Hypothalamus (tissue), 51 donors: ENCODE measurements at places on chromosomes 7 and 10.
A peak's percentile ranks its signal among the peaks of the same experiment; 100 is the strongest.

DNA sequence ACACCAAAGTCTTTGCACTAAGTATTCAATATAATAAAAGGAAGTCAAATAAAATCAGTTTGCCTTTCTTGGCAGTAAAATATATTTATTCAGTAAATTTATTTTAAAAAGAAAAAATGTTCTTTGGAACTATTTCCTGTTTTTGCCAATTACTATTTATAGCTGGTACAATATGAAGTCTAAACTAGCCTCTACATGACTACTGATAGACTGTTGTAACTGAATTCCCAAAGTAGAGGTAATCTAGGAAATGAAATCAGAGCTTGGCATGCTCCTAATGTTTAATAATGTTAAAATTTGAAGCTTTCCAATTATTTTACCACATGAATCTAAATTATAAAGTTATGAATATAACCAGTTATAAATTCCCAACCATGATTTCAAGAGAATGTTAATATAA, 385.5 kb downstream of the SEMA3D start:
- DNase-seq = no peak

- DNase-seq = peak; percentile 1
Observed at GRCh38 chr10:92627845-92628480, 35.0 kb downstream of the KIF11 start.

DNA sequence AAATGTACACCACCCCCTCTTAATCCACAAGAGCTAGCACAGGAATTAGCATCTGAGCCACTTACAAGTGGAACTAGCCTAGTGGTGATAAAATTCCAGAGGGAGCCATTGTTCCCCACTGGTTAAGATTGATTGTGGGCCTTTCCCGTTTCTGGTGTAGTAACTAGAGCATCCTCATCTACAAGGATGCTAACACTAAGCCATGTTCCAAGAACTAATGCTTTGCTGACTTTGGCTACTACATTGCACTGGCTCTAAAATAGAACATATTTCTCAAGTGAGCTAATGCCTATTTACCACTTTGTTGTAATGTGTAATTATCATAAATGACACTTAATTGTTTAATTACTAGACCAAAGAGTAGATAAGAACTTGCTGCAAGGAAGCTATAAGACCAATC, 143.7 kb downstream of the FZD1 start:
- no peak for DNase-seq

GRCh38 chr7:17516771-17517170, 218.3 kb downstream of the AHR start:
- DNase-seq = no peak

- no peak for DNase-seq
Observed at GRCh38 chr7:44266526-44266925, 58.9 kb downstream of the CAMK2B start.

DNA sequence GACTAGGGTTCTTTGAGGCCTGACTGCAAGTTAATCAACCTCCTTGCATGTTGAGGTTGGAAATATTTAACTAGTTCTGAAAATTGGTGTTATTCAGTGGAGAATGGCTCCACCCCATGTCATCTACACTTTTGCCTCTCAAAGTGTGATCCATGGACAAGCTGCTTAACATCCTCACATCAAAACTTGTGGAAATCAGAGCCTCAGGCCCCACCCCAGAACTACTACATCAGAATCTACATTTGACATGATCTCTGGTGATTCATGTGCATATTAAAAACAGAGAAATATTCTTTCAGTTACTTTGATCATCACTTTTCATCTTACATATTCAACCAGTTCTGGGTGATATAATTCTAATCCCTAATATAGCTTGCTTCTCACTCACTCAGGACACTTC, 632.9 kb downstream of the ARL4A start:
- no peak for DNase-seq

- no peak for DNase-seq
Observed at GRCh38 chr7:44394636-44395035, 69.2 kb upstream of the CAMK2B start.

- DNase-seq = no peak
Observed at GRCh38 chr7:105016068-105016708, 2.2 kb downstream of the KMT2E start.

- no peak for DNase-seq
Observed at GRCh38 chr7:31067491-31067890, 15.4 kb downstream of the ADCYAP1R1 start.

GRCh38 chr10:86756511-86757112, at the start of gene BMPR1A:
BMPR1A (plus strand) TSS chr10:86756619; CDS start chr10:86876019, 119,400 bp downstream.
- DNase-seq = no peak

- DNase-seq = no peak
Observed at GRCh38 chr10:70480239-70480861, 1.8 kb downstream of the PALD1 start.

- DNase-seq = no peak
Observed at GRCh38 chr7:21356616-21357015, 71.3 kb upstream of the SP4 start.

DNA sequence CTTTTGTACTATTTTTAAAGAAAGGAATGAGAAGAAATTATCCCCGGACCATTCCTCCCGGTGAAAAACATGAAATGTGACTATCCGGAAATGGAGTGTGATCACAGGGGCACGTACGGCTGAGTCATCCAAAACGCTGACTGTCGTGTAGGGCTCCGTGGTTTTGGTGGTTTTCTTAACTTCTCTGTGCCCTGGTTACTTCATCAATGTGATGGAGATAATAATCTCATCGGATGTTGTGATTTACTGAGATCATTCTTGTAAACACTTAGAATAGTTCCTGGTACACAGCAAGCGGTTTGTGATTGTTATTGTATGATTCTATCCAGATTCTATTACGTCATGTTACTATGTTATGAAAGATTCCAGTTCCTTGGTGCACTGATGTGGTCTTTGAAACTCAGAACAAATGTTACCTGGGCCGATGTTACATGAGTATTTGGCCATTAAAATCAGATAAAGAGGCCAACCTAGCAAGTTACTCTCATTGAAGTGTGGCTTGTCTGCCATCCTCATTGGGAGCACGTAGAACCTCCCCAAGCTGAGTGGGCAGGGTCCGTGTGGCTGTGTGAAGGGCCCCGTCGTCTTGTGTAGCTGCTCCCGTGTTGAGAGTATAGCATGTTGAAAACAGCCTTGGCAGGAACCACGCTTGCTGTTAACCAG, 99.5 kb downstream of the CAMK1D start:
- DNase-seq = no peak

DNA sequence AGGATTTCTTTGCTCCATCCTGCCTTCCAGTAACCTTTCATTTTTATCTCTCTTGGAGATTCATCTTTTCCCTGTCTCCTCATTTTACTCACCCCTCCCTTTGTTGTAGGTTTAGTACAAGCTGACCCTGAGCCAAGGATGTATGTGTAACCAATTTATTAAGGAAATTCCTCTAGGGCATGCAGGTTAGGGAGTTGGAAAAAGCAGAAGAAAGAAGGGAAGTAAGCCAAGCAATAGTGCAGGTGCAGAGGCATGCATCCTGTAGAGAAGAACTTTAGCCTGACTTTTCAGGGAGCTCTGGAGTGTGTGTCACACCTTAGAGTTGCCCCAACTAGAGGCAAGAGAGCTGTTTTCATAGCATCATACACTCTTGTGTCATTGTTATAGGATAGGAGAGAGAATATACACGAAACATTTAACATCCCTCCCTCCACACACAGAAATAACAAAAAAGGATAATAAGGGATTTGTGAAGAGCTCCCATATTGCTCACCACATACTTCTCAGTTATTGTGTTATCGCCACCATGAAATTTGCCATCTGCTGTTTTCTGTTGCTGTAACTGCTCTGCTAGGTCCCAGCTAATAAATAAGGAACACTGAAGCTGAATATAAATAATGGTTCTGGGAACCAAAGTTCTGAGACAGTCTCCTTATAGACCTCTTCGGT, 21.8 kb upstream of the SEMA3C start:
- DNase-seq = no peak

GRCh38 chr10:96711048-96711728, 9.1 kb downstream of the PIK3AP1 start:
- DNase-seq = no peak

DNA sequence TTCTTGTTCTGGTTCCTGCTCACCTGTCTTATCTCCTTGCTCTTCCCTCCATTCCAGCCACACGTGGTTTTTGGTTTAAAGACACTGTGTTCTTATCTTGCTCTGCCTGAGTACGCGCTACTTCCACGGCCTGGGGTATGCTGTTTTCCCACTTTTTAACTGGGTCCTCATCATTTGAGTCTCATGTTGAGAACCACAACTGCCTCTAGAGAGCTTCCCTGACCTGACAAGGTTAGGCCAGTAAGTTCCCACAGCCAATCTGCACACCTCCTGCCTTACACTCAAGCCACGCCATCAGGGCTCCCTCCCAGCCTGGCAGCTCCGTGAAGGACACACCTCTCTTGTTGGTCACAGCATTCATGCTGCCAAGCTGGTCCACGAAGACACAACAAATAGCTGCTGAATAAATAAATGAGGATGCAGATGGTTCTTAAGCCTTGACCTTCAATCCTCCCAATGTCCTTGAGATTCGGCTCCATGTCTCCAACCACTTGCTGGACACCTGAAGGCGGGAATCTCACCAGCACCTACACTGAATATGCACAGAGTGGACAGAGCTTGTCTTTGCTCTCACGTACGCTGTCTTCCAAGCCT, 201.7 kb upstream of the KLF14 start:
- DNase-seq = no peak

DNA sequence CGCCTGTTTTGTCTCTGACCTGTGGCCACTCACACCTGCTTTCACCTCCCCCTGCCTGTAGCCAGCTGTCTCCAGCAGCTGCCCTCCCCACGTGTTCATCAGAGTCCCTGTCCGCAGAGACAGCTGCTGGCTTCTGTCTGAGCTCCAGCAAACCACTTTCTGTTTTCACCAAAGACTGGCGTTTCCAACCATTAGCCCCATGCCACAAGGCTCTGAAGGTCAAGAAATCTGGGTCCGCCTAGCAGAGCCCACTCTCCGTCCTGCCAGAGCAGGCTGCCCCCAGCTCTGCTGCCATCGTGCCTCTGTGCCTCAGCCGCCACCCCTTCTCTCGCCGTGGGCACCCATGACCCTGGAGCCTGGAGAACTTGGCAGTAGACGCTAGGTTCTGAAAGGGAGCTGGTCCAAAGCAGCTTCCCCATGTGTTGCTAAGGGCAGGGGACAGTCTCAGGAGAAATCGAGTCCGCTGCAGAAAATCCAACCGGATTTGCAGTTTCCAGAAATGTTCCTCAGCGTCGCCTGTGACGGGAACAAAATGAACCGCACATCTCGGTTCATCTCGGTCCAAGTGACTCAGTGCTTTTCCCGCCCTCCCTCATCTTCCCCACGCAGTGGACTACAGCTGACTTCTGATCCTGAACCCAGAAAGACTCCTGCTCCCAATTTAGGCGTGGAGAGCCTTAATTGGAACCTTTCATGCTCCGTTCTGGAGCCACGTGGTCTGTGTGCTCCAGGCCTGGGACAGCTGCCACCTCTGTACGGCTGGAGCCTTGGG, 28.0 kb downstream of the TMEM120A start:
- DNase-seq = no peak

DNA sequence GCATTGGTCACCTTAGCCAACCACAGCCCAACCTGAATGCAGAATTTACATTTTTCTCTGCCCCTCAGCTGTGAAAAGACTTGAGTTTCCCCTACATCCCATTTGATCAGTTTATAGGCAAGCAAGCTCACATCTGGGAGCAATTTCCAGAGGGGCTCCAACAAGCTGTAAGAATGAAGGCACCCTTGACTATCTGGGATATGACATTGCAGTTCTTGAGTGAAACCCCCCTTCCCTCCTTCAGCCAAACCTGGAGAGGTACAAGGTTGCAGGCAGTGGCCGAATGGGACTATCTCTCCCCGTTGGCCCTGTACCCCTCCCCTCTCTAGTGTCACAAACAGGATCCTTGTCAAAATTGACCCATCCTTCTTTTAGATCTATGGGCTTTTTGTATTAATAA, 30.5 kb downstream of the POLL start:
- DNase-seq = no peak

GRCh38 chr7:21617513-21617912, 74.7 kb downstream of the DNAH11 start:
- no peak for DNase-seq
